RWPE1 (cell line): ENCODE measurements at places on chromosomes 7 and 10.

DNA sequence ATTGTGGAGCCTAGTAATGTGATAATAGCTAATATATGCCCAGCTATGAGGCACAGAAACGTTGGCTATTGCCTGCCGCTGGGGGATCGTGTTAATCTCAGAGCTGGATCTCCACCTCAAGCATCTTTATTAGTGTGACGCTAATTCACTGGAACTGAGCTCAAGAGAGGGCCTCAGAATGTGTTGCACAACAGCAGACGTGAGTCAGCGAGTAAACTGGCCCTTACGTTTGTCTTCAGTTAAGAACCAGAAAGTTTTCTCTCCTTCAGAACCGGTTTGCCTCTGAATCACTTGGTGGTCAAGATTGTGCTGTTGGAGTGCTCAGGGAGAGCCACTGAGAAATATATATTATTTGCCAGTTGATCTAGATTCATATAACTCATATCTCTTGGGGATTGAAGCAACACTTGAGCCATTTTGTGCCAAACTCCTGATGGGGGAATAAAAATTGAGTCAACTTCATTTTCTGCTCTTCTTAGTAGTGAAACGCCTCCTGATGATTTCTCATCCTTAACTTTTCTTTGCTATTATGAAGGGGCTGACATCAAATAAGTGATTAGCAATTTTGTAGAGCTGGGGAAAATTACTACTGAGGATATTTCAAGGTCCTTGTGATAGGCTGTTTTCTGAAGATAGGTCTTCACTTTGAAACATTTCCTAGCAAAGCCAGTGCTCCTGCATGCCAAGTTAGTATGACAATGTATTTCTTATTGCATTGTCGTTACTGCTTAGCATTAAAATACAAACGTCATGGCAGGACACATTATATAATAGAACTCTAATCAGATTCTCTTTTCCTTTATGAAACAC lies 22.3 kb downstream of the BZW2 start:
- peak; percentile 93 for DNase-seq

- DNase-seq = no peak
Measured at GRCh38 chr7:46253520-46253919, 332.4 kb upstream of the IGFBP3 start.

- DNase-seq = no peak
Measured at GRCh38 chr10:120632942-120633341, 175.9 kb downstream of the PLPP4 start.

GRCh38 chr7:124152859-124153692 lies 120.2 kb upstream of the TMEM229A start:
- peak; percentile 16 for DNase-seq

DNA sequence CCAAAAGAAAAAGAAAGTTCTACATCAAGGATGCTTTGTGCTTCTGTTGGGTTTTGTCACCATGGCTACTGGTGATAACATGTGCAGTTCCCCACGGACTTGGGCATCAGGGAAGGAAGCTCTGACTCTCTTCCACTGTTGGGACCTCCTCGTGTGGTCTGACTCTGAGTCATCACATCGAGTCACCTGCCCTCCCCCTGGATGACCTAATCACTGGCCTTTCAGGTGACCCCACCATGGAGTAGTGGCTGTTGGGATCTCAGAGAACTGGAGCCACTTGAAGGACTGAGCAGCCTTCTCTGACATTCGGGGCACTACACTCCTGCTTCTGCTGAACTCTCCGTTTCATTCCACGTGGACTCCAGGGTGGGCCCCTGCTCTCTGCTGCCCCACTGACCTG lies 60.8 kb upstream of the DOCK1 start:
- DNase-seq = no peak
